ENCODE measurements at places on chromosomes 7 and 10.

- DNase-seq, result peak; percentile 94
These were observed 42.7 kb upstream of the CHST3 start for GRCh38 chr10:71921324-71922027.

- DNase-seq, result no peak
These were observed 1588.8 kb downstream of the REEP3 start for GRCh38 chr10:65110009-65110408.

DNA sequence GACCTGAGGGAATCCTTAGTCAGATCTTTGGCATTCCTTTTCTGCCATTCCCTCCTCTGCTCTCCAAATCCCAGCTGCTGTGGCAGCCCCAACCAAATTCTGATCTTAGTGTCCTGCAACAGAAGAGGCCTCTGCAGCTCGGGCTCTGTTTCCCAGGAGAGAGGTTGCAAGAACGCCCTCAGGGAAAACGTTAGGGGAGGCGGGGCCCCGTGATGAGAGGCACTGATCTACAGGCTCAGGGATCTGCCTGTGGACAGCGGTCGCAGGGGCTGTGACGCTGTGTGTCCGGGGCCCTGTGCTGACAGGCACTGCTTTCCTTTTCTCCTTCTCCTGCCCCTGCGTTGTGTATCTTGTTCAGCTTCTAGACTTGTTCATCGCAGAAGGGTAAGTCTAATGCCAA, 57.3 kb upstream of the DPYSL4 start:
- peak; percentile 54 for DNase-seq

DNA sequence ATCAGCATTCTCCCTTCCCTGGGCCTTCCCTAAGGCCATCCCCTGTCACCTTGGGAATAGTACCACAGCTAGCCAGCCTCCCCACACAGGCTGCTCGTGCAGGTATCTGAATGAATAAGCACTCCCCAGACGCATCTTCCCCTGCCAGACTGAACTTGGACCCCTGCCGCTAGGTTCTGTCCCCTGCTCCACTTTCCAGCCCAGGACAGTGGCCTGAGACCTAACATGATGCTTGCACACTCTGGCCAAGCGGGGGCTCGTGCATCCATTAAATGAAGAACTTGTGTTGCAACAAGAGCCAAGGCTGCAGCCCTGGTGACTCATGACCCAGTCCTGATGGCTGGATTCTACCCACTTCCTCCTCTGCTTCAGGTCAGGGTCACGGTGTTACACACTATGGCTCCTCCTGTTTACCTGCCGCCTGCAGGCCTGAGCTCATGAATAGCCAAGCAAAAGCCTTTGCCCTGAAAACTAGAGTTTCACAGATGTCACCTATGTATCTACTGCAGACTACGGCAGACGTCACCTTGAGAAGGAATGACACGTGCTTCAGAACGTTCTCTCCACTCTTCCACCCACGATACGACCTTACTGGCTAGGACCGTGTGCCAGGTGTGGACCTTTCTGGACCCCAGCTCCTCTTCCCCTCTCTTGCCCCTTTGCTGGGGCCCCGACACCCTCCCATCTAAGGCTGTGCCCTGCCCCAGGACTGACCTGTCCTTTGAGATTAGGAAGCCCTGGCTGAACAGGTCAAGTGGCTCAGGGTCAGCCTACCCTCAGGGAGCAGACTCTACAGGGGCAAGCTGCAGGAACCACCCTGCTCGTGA, 6.5 kb downstream of the ASB13 start:
- DNase-seq, result peak; percentile 88

- peak; percentile 66 for DNase-seq
These were observed 36.5 kb downstream of the GRID1 start for GRCh38 chr10:86329896-86330680.

DNA sequence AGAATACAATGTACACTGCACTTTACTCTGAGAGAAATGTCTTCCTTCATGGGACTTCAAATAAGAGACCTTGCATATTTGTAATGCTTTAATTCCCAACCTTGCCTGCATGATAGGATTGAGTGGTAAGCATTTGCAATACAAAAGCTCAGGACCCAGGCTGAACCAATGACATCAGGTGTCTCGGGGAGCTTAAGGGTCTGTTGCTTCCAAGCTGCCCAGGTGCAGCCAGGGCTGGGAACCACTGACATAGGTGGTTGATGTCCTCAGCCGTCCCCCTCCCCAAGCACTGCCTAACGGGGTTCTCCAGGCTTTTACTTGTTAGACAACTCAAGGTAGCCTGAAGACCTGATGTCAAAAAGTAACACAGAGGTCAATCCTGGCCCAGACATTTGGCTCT, 29.1 kb downstream of the FIGNL1 start:
- DNase-seq, result no peak

DNA sequence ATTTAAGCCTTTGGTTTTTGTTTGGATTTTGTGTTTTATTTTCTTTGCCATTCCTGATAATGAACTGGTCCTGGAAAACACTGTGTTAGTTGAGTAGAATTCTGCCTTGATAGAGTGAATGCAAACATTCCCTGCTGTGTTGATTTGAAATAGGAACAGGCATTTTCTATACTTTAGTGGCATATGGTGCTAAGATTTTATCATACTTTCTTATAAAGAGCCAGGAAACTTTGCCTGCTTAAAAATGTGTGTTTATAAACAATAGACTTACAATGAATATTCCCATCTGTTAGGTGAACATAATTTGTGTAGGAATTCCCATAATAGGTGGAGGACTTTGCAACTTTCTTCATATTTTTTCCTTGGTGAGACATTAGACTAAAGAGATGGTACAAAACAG, 333.3 kb downstream of the SDK1 start:
- DNase-seq, result no peak

DNA sequence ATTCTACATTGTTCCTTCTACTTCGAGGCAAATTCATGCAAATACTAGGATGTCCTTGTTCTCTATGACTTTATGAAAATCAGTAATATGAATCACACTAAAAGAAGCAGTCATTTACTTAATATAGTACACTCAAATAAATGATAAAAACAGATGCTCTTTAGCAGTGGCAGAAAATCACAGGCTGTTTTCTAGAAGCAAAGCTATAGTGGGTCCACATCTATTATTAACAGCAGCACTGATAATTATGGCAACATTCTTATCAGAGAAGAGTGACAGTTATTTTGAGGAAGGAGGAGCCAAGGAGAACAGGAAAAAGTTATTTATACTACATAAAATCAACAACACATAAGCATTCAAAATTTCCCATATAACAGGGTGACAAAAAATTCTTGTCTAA, 16.5 kb downstream of the KIF5B start:
- no peak for DNase-seq

GRCh38 chr7:123966936-123967335, 41.9 kb downstream of the SPAM1 start:
- no peak for DNase-seq

DNA sequence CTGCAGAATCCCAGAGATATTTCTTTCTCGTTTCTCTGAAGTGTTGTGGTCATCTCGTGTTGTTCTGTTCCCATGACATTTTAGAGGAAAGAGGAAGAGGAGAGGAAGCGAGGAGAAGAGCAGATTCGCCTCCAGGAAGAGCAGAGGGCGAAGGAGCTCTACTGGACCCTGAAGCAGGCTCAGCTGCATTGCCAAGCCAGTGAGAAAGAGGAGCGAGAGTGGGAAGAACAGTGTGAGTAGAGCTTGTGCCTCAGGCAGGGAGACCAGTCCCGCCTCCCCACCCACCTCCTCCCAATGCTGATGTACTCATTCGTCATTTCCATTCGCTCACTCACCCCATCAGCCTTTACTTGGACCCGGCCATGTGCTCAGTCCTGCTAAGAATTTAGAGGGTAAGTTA, 50.8 kb downstream of the SH2D4B start:
- no peak for DNase-seq

- DNase-seq, result no peak
These were observed 123.8 kb upstream of the PRPS1L1 start for GRCh38 chr7:18151422-18151821.

DNA sequence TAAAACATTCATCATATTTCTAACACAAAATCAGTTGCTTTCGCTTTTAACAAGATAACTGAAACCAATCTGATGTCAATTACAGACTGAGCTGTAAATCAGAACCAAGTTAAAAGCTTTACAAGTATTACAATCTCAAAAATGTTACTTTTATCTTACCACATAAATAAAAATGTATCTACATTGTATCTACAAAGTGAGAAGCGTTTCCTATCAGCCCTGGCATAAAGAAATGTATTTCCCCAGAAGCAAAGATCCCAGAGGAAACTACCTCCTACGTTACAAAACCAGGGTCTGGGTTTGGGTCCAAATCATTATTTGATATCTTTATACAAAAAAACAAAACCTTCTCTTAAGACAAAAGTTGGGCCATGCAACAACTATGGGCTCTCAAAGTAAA, 2.6 kb downstream of the SMURF1 start:
- DNase-seq, result no peak

GRCh38 chr7:45625714-45626440, 51.7 kb downstream of the ADCY1 start:
- DNase-seq, result peak; percentile 38

GRCh38 chr7:97845622-97846203, 26.5 kb downstream of the ASNS start:
- no peak for DNase-seq

GRCh38 chr7:101077303-101078086, 7.8 kb upstream of the TRIM56 start:
- DNase-seq, result peak; percentile 91

DNA sequence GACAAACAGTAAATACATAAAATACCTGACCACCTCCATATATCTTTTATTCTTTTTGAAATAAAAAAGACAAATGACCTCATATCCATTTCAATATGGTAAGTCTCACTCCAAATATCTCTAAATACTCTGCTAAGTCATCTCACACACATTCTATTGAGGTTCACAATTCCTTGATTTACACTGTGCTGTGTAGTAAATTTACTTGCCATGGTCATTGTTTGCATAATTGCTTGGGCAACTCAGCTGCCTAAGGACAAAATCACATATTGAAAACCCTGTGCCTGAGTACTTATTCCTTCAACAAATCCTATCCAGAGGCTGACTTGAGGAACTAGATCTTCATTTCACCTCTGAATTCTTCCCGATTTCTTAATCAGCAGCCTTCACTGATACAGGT, 176.4 kb downstream of the THSD7A start:
- no peak for DNase-seq

DNA sequence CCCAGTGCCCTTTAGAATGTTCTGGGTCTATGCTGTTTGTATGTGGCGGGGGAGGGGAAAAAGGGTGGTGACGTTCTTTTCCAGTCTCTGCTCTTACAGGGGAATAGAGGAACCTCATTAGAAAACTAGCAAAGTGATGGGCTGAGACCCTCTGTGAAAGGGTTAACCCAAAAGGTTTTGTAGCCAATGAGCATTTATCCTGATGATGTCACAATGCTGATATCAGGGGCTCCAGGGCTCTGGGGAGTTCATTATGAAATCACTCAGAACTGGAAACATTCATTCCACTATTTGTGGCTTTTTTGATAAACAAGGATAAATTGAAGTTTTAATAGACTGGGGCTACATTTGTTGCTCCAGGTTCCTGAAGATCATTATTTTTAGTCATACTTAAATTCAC, 71.7 kb downstream of the ARID5B start:
- DNase-seq, result no peak

GRCh38 chr7:133513608-133514007, 260.7 kb downstream of the EXOC4 start:
- no peak for DNase-seq

GRCh38 chr7:94514140-94514889, 4.7 kb downstream of the CASD1 start:
- DNase-seq, result no peak
